Stimulated activated CD8-positive, alpha-beta memory T cell treated with anti-CD3 and anti-CD28 coated beads, Interleukin-4, amount 100 ng/mL, for 1 hour (primary cell): ENCODE measurements at places on chromosomes 2 and 18.

DNA sequence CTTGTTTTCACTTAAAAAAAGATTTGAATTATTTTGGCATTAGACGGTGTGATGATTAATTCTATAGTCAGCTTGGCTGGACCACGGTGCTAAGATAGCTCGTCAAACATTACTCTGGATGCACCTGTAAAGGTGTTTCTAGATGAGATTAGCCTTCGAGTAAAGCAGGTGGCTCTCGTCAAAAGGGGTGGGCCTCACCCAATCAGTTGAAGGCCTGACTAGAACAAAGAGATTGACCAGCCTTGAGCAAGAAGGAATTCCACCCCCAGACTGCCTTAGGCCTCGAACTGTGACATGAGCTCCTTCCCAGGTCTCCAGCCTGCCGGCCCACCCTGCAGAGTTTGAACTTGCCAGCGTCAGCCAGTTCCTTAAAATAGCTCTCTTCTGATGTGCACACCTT, 73.4 kb downstream of the TWIST2 start:
- DNase-seq: no peak

DNA sequence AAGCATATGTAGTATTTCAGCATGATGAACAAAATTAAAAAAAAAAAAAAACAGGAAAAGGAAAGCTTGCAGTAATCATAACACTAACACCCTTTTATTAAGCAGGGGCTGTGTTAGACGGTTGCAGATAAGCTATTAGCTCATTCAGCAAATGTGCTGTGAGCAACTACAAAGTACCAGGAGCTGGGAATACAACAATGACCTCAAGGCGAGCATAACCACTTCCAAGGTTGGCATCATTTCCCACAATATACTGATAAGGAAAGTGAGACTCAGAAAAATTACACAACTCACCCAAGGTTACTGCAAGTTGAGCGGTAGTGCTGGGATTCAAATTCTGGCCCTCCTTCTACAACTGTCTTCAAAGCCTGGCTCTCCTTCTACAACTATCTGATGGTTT, 38.2 kb upstream of the ACTR3 start:
- DNase-seq: no peak

DNA sequence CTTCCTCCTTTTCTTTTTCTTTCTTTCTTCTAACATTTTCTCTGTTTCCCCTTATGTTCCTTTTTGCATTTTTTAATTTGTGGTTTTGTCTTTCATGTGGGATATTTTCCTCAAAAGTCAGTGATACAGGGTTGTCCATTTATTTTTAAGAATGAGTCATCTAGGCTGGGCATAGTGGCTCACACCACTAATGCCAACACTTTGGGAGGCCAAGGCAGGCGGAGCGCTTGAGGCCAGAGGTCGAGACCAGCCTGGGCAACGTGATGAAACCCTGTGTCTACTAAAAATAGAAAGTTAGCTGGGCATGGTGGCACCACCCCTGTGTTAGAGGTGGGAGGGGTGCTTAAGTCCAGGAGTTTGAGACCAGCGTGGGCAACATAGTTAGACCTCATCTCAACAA, 35.8 kb downstream of the KATNAL2 start:
- no peak for DNase-seq

GRCh38 chr2:25161055-25161781, 7.2 kb downstream of the POMC start:
- DNase-seq: peak; percentile 54

GRCh38 chr2:82748653-82749052, 1710.4 kb downstream of the SUCLG1 start:
- DNase-seq: no peak

- no peak for DNase-seq
Measured at GRCh38 chr2:221106241-221106640, 465.9 kb downstream of the EPHA4 start.

- no peak for DNase-seq
Measured at GRCh38 chr18:50870138-50870845, 8.6 kb upstream of the ME2 start.

DNA sequence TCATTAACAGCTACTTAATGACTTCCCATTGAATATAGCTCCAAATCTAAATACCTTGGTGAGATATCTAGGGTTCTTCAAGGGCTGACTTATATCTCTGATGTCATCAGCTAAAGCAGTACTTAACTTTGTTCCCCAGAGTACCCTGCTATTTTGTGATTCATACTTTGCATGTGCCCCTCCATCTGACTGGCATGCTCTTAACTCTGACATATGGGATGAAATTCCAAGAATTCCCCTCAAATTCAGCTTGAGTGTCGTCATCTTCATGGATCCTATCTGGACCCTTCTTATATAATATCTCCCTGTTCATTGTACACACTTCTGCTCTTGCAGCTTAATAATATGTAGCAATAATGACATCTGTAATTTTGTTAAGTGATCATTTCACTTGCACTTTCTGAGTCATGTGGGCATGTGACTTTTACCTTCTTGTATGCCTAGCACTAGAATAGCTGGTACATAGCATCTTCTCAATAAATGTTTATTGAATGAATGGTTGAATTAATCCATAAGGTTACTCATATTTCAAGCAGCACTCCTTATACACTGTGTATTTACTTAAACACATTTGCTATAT, 172.9 kb downstream of the WDR7 start:
- DNase-seq: no peak

DNA sequence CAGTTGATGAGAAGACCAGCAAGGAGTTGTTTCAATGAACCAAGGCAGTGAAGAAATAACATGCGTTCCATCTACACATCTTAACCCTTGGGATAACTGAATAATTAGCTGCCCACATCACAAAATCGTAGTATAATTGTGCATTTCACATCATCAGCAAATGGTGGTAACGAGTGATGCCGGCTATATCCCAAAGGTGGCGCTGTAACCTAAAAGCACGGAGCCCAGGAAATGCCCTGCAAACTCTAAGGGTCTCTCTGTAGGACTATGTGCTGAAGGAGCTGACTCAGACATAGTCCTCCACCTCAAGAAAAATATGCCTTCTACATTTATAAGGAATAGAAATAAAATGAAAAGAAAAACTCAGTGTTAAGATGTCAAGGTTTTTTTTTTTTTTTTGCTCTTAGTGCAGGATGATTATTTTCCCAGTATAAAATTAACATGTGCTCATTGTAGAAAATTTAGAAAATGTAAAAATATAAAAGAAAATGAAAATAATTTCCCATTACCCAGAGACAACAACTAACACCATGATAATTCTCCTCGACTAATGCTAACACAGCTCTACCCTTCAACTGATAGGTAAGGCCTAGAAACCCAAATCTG, 23.1 kb upstream of the DSG3 start:
- no peak for DNase-seq

- DNase-seq: no peak
Measured at GRCh38 chr2:226802573-226802972, 3.0 kb upstream of the IRS1 start.

DNA sequence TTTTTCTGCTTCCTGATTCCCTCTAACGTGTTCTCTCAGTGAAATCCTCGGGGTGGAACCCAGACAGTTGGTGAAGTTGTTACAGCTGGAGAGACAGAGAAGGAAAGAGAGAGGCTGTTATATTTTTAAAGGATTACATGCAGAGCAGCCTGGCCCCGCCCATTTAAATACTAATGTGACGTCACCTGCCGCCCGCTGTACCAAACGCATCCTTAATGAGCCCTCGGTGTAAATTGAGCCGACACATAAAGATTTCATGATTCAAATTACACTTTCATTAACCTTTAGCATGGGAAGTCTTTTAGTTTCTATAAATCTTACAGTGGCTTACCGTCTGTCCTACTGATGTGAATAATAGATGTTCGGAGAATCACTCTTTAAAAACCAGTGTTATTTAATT, 164.0 kb upstream of the SIX3 start:
- no peak for DNase-seq

GRCh38 chr2:16201848-16202247, 261.5 kb downstream of the MYCN start:
- DNase-seq: no peak

DNA sequence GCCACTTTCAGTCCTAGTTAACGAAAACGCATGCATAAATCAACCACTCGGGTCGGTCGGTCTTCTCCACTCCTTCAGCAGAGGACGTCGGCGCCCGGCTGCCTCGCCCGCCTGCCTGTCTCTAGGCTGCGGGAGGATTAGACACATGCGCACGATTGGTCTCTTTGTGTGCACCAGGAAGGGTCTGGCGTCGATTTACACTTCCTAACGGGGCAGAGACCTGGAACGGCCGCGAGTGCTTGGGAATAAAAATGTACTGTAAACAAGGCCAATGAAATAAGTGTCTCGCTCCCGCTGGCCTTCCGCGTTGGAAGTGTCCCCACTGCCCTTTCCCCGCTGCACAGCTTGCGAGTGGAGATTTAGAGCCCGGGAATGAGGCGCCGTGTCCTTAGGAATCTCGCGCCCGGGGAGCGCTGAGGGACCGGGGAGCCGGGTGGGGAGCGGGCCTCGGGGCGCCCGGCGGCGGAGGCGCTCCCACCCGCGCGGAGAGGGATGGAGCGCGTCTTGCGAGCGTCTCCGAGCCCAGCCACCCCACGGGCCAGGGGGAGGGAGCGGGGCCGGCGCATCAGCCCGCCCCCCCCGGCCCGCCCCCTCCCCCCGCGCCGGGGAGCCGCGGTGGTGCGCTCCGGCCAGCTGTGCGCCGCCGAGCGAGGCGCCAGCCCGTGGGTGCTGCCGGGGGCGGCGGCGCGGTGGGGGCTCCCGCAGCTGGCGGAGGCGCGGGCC, at the start of gene DOK6:
Gene DOK6, plus strand, starts transcription at position 636 of the 723 bp plus-strand sequence.
- DNase-seq: no peak

- DNase-seq: no peak
Measured at GRCh38 chr2:40016151-40016885, 237.3 kb upstream of the THUMPD2 start.

GRCh38 chr2:156903335-156903734, 354.2 kb upstream of the GALNT5 start:
- no peak for DNase-seq

DNA sequence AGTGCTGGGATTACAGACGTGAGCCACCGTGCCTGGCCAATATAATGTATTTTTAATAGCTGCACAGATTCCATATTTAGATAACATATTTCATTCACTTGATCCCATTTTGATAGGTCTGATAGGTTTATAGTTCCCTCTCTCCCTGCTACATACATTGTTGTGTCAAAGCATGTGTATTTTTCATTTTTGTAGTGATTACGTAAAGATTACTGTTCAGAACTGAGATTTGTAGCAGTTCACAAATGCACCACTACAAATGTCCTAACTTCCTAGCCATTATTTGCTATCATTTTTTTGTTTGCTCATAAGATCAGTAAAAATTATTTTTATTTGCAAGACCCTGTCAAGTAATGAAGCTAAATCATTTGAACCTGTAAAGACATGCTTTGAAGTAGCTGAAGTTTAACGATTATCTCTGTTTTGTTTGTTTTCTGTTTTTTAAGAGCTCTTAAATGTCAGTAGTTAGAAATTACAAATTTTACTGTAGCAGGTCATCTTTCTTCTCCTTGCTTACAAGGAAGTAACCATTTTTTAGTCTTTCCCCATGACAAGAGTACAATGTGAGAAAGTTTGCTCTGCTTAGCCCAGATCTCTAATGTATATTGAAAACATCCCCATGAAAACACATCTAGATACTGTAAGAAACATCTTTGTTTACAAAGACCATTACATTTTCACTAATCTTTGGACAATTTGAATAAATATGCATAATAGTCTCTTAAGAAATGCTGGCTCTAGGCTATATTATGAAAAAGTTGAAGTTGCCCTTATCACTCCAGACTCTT, 54.1 kb downstream of the EML4 start:
- no peak for DNase-seq

DNA sequence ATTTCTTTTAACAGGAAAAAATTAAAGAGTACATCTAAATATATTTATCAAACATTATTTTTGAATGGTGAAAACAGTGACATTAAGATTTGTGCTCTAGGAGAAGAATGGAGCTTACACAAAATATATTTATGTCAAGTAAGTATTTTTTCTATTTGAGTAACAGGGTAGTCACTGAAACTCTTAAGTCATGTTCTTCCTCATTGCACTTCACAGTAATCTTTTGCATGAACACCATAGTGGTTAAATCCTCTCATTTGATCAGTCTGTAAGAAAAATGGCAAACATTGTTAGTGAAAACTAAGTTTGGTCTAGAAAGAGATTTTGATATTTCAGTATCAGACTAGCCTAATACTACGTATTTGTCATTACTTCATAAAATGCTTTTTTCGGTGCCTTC, 8.1 kb downstream of the GMCL1 start:
- DNase-seq: no peak

DNA sequence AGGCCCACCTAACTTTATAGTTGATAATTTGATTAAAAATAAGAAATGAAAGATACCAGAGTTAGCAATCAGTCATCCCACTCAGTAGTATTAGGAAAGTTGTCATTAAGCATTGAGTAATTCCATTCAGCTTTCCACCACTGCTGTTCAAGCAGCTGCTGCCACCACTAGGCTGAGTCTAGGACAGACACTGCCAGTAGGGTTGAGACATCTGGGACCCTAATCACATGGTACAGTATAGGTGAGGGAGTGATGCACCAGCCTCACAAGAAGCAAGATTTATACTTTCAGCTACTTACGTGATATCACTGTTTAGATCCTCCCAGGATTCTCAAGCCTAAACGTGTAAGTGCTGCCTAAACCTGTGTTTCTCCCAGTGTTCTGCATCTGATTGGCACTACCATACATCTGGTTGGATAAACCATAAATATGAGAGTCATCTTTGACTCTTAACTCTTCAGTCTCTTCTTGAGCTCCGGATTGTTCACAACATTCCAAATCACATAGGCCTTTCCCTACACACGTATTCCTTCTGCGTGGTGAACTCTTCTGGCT, 3.2 kb downstream of the UBXN4 start:
- no peak for DNase-seq

- DNase-seq: no peak
Measured at GRCh38 chr2:85134255-85134895, 1.2 kb downstream of the TCF7L1 start.

DNA sequence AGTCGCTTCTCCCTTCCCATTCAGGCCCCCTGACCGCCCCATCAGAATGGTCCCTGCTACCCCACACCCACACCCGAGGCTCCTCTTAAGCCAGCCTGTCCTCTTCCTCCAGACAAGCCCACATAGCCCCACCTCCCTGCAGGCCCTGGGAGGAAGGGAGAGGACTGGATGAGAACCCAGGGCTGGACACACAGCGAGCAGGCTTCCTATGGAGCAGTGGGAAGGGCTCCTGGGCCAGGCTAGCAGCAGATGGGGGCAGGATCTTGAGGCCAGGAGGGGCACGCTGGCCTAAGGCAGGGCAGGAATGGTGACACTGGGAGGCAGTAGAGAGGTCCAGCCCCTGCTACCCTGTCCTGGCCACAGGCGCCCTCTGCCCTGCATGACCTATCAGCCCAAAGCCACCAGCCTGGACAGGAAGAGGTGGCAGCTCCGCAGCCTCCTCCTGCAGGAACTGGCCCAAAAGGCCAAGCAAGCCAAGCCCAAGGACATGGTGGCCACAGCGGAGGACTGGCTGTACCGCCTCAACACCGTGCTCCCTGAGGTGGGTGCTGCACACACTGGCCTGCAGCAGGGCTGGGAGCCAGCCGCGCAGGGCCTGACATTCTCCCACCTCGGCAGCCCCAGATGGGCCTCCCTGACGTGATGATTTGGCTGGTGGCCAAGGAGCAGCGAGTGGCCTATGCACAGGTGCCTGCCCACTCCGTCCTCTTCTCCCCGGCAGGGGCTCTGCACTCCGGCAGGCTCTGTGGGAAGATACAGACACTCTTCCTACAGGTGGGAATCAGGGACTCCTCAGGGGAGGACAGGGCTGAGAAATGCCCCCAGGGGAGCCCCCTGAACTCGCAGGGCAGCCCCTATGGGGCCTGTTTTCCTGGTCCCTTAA, 43.3 kb downstream of the FER1L5 start:
- DNase-seq: no peak

- DNase-seq: no peak
Measured at GRCh38 chr2:203122317-203122986, 107.8 kb downstream of the NBEAL1 start.
